Epithelial cell of prostate (primary cell): ENCODE measurements at places on chromosomes 13 and 19.

GRCh38 chr13:98261165-98261702, 84.2 kb upstream of the RNF113B start:
- DNase-seq: no peak

- no peak for DNase-seq
These were observed 51.3 kb downstream of the WDR87 start for GRCh38 chr19:37855098-37855497.

DNA sequence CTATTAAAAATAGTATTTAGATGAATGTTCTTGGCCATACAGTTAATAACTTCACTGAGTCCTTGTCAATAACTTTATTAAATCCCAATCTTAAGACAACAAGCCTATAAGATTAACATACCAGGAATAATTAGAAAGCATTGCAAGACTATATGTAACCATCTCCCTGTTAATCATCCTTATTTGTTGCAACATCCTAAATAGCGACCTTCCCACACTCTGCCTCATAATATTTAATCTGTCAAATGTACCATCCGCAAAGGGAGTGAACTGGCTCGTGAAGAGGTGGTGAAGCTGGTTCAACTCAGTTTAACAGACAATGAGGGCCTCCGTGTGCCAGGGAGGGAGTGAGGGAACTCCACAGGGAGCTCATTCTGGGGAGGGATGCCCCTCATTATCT, 33.9 kb downstream of the KL start:
- DNase-seq: no peak

GRCh38 chr13:41716236-41716635, 244.7 kb downstream of the VWA8 start:
- DNase-seq: no peak

DNA sequence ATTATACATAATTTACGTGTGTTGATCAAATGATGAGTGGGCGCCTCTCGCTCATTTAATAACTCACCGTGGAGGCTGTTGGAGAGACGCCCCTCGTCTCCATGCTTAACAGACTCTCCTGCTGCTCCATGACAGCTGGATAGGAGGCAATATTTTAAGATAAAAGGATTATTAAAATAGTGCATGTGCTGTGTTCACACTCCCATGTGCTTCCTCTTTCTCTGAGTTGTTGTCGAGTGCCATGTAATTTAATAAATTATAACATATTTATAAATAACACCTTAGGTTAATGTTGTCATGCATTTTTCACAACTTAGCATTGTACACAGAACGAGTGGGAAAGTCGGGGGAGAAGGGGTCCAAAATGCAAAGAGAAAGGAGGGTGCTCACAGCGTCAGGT, 161.4 kb upstream of the TSHZ3 start:
- no peak for DNase-seq

DNA sequence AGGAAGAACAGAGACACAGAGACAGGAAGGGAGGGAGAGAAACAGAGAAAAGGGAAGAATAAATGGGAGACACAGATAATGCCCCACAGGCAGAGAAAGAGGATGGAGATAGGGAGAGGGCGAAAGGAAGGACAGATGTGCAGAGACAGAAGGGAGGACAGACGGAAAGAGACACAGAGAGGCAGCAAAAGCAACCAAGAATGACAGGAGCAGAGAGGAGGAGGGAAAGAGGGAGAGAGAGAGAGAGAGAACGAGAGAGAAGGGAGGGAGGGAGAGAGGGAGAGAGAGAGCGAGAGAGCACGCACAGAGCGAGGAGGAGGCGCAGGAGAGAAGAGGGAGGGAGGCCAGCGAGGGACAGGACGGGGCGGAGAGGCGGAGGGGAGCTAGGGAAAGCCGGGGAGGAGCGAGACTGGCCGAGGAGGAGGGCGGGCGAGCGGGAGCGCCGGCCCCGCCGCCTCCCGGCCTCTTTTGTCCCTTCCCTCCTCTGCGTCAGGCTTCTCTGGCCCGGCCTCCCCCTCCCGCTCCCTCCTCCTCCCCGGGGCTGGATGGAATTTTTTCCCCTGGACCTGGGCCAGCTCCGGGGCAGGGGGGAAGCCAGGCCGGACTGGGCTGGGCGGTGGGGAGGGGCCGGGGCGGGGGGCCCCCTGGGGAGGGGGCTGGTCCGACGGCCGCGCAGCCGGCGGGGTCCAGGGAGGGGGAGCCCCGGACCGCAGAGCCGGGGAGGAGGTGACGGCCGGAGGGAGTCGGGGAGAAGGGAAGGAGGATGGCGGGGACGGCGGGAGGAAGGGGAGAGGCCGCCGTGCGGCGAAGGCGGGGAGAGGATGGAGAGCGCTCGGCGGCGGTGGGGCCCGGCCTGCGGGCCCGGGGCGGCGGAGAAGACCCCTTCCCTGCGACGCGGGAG, 4.2 kb upstream of the SPACA6 start:
- peak; percentile 79 for DNase-seq

- DNase-seq: no peak
These were observed 3.9 kb upstream of the GPR183 start for GRCh38 chr13:99311137-99311536.

DNA sequence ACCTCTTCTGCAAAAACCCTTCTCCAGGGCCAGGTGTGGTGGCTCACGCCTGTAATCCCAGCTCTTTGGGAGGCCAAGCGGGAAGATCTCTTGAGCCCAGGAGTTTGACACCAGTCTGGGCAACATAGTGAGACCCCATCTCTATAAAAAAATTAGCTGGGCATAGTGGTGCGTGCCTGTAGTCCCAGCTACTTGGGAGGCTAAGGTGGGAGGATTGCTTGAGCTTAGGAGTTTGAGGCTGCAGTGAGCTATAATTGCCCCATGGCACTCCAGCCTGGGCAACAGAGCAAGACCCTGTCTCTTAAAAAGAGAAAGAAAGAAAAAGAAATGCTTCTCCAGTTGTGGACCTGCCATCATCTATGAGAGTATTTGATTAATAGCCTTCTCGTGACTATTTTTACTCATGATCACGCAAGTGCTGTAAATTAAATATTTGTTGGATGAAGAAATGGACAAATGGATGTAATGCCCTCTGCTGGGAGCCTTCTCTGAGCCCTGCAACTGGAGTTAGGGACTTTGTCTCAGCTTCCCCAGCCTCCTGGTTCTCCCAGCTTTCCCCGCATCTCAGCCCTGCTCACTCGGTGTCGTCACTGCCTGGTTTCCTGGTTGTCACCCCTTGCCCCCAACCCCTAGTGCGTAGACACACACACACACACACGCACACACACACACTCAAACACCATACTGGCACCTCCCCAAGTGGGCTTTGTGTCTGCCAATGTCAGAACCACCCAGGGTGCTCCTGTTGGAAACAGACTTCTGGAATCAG, 12.2 kb downstream of the WIZ start:
- DNase-seq: no peak

GRCh38 chr13:36543671-36544070, 111.4 kb downstream of the CCNA1 start:
- DNase-seq: no peak

DNA sequence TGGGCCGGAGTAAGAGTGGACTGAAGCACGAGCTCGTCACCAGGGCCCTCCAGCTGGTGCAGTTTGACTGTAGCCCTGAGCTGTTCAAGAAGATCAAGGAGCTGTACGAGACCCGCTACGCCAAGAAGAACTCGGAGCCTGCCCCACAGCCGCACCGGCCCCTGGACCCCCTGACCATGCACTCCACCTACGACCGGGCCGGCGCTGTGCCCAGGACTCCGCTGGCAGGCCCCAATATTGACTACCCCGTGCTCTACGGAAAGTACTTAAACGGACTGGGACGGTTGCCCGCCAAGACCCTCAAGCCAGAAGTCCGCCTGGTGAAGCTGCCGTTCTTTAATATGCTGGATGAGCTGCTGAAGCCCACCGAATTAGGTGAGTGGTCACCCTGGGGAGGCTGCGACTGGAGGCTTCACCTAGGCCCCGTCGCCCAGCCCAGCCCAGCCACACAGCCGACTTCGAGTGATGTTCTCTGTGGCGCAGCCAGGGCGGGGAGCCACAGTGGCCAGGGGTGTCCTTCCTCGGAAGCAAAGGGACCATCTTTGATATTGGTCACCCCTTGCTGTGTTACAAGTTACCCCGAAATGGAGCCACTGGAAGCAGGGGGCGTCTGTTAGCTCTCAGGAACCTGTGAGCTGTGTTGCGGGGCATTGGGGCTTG, 5.6 kb downstream of the PIAS4 start:
- no peak for DNase-seq

GRCh38 chr19:8251025-8251472, 41.9 kb downstream of the CERS4 start:
- no peak for DNase-seq

DNA sequence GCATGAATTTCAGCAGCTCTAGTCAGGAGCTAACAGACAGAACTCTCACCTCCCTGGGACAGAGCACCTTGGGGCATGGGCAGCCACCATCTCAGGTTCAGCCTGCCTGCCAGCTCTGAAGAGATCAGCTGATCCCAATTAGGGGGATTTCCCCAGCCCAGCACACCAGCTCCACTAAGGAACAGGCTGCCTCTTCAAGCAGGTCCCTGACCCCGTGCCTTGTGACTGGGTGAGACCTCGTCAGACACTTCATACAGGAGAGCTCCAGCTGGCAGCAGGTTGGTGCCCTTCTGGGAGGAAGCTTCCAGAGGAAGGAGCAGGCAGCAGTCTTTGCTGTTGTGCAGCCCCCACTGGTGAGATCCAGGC, 84.5 kb upstream of the UFM1 start:
- no peak for DNase-seq

DNA sequence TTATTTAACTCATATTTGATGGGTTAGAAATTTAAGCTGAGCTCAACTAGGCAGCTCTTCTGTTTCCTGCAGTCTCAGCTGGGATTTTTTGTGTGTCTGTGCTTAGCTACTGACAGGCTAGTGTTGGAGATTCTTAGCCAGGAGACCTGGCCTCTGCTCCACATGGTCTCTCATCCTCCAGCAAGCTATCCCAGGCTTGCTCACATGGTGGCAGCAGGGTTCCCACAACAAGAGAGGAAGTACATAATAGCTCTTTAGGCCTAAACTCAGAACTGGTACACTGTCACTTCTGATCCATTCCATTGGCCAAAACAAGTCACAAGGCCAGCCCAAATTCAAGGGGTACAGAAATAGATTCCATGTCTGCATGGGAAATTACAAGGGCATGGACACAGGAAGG, 406.2 kb downstream of the SUCLA2 start:
- no peak for DNase-seq

DNA sequence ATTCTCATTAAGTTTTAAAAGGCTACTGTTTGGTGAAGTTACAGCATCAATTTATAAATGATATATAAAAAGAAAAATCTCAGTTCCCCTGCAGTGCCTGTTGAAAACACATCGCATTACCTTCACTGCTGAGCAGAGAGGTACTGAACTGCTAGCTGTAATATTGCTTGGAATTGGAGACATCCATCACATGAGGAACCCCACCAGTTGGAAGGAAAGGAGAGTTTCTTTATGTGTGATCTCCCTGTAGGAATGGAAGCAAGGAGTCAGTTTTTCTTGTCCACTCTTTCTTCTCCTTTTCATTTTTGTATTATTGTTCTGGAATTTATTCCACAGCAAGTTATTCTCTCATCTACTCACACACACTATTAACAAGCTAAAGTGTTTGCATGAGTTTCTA, 1586.0 kb upstream of the PRR20A start:
- no peak for DNase-seq

- no peak for DNase-seq
These were observed 21.8 kb downstream of the MCF2L start for GRCh38 chr13:112990783-112991182.
